CD4-positive, CD25-positive, alpha-beta regulatory T cell (primary cell): ENCODE measurements at places on chromosomes 7 and 10.

DNA sequence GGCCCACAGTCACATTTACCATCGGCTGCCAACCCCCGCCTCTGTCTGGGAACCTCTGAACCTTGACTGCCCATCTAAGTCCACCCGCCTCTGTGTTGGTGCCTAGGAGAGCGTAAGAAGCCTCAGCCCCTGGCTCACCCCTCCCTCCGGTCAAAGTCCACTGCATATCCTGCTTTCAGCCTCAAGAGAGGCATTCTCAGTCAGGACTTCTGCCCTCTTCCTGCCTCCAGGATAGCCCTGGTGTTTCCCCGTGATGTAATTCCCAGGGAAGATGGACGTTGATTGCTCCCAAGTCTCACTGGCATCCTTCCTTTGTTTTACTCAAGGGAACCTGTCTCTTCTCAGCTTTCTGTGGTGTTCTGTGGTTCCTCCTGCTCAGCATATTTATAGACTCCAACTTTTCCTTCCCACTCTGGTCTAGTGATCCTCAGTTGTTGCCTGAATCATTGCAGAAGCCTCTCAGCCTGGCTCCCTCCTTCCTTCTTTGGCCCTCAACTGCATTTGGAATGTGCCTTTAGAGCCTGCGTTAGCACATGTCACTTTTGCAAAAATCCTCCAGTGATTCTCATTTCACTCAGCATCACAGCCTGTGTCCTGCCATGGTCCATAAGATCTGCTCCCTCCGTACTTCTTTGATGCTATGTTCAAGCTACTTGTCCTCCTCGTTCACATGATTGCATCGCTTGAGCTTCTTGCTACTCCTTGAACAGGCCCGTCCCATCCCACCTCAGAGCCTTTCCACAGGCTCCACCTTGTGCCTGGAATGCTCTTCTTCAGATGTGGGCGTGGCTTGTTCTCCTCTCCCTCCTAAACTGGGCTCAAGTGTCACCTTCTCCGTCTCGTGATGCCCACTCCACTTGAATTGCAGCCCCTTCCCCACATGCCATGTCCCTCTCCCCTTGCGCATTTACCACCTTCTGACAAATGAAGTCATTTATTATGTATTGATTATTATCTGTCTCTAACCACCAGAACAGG is 124.2 kb downstream of the PLPP4 start:
- no peak for DNase-seq

GRCh38 chr10:58781873-58782488 is 269.3 kb downstream of the BICC1 start:
- DNase-seq = peak; percentile 5

GRCh38 chr10:123331438-123331837 is 177.2 kb downstream of the BUB3 start:
- no peak for DNase-seq

- no peak for DNase-seq
These were observed 8.3 kb upstream of the ARHGAP12 start for GRCh38 chr10:31936933-31937332.
